ENCODE measurements at places on chromosomes 7 and 10.

DNA sequence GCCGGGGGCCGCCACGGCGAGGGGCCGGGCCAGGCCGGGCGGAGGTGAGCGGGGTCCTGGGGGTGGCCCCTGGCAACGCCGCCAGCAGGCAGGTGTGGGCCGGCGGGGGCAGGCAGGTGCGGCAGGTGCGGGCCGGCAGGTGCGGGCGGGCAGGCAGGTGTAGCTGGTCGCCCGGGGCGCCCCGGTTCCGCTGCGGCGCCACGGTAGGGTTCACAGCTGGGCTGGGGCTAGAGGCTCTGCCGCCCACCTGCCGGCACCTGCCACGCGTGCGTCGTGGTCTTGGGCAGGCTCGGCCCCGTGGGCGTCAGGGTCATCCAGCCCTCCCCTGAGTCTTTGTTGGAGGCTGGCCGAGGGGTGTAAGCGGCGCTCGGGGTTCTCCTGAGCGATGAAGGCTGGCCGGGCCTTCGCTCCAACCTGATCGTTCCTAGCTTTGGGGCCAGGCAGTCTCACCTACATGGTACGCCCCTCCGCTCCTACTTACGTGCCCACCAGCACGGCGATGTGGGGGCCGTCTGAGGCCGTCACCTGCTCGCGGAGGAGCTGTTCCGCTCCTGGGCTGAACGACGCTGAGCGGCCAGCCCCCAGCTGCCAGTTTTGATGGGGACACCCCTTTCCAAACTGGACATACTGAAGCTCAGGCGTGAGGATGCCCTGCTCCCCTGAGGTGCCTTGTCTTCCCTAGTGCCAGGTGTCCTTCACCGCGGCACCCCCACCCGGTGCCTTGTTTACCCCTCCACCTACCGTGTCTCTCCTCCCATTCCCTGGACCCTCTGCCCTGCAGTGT is 493 bp downstream of the ZMIZ2 start:
- no peak for DNase-seq

- no peak for DNase-seq
These were observed 11.8 kb upstream of the SLC18A3 start for GRCh38 chr10:49598164-49598856.

DNA sequence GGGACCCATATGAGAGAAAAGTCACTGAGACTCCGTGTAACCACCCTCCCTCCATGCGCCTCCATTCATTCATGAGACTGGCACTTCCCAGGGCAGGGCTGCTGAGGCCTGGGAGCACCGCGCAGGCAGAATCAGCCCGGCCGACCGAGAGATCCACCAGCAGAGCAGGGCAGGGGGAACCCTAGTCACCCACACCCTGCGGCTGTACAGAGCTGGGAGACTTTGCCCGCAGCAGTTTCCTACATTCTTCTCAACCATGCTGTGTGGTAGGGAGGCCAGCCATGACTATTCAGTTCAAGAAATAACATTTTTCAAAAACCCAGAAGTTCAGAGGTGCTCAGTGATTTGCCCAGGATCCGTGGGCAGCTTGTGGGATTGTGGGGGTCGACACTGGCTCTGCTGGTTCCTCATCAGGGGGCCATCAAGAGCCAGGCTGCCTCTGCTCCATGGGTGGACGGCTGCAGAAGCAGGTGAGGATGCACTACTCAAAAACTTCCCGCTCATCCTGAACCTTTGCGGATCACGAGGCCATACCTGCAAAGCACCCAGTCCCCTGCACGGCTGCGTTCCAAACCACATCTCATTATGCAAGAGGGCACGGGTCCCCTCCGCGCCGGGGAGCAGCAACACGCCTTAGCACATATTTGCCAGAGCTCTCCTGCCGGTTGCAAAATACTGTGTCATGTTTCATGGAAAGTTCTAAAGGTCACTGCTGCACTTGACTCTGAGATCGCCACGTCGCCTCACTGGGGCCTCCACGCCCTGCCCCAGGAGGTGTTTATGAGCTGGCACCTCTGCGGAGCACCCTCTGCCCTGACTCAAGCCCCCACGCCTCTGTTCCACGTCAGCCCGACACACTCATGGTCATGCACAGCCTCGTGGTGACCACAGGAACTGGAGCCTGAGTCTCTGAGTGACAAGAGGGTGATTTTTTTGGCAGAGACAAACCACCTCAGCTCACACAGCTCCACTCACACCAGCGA is 132.0 kb downstream of the PRKAG2 start:
- peak; percentile 33 for DNase-seq

GRCh38 chr10:22434521-22434920 is 89.2 kb downstream of the SPAG6 start:
- DNase-seq = no peak

GRCh38 chr10:42974693-42975002 is 102.2 kb upstream of the RET start:
- no peak for DNase-seq

DNA sequence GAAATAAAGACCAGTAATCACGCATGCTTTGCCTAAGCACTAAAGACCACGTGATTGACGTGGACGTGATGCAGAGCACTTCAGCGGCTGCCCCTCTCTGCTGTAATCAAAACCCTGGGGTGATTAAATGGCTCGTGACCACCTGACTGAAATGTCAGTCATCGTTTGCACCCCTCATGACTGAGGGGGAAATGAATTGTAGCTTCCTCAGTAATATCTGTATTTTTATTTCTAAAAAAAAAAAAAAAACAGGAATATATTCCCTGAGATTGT is 148.1 kb upstream of the RSU1 start:
- DNase-seq = no peak

DNA sequence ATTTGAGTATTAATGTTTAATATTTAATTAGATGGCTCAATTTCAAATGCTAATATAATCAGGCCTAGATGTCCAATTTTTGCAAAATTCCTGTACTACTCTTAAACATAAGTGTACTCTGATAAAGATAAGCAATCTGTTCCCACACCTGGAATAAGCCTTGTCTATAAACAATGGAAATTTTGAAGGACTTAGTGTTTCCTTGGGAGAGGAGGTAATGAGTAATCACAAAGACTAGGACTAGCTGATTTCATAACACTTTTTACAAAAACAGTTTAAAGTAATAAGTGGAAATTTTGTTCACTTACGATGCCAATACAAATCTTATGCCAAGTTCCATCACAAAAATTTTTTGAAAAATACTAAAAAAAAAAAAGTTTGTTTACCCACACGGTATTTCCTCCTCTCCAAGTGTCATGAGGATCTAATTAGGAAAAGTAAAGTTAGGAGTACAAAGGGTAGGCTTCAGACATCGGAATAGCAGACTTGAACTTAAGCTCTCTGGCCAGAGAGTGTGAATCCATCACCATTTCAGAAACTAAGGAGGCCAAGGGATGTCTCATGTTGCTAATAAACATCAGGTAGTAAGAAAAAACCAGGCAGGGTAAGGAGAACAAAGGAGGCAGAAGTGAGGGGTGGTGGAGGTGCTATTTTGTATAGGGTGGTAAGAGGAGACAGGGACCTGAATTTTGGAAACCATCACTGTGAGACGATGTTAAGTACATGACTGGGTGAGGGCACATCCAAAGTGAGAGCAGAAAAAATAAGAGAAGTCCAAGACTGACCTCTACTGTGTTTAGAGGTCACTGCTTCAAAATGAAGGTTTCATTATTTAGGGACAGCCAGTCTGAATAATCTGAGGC is 61.3 kb downstream of the RAPGEF5 start:
- no peak for DNase-seq

DNA sequence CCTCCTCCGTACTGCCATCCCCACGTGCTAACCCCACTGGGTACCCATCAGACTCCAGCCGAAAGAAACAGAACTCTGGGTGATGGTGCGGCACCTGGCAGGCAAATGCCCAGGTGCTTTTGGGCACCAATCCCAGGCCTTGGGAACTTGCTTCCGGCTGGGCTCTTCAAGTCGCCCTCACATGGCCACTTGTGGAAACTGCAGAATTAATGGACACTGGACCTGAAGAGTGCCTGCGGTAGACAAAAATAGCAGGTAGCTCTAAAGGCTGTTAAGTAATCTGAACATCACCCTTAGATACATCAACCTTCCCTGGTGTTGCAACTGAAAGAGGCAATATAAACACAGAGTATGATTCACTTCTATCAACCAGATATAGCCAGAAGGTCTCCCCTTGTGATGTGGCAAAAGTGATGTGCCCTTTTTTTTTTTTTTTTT is 644.4 kb downstream of the GRM8 start:
- DNase-seq = no peak

DNA sequence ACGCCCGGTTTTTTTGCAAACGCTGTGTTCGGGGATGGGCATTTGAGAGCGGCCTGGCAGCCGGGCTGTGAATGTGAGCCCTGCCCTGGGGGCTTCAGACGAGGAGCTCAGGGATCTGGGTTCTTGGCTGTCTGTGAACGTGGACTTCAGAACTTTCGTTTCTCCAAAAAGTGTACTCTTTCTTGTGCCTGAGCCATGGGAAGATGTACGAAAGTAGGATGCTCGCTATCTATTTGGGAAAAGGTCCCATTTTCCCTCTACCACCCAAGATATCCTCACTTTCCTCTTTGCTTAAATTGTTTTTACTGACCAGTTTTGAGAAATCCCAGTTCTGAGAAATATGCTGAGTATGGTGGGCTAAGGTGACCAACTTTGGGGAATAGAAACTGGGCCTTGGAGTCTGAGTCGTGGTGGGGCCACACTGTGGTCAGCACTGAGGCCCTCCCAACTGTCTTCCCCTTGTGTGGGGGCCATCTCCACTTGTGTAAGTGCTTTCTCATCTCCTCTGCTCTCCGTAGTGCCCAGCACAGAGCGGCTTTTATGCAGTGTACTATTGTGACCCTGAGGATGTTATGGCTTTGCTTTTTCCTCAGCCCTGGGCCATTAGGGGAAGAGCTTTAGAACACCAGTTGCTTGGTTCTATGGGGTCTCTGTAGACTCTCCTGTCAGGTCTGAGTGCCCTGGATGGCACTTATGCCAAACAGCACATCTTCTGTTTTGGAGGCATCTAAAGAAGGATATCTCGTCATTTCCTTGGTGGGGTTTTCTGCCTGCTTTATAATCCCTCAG is 918 bp downstream of the DBNL start:
- DNase-seq = no peak

- DNase-seq = no peak
These were observed 4.0 kb upstream of the FAM53B start for GRCh38 chr10:124748166-124748565.

DNA sequence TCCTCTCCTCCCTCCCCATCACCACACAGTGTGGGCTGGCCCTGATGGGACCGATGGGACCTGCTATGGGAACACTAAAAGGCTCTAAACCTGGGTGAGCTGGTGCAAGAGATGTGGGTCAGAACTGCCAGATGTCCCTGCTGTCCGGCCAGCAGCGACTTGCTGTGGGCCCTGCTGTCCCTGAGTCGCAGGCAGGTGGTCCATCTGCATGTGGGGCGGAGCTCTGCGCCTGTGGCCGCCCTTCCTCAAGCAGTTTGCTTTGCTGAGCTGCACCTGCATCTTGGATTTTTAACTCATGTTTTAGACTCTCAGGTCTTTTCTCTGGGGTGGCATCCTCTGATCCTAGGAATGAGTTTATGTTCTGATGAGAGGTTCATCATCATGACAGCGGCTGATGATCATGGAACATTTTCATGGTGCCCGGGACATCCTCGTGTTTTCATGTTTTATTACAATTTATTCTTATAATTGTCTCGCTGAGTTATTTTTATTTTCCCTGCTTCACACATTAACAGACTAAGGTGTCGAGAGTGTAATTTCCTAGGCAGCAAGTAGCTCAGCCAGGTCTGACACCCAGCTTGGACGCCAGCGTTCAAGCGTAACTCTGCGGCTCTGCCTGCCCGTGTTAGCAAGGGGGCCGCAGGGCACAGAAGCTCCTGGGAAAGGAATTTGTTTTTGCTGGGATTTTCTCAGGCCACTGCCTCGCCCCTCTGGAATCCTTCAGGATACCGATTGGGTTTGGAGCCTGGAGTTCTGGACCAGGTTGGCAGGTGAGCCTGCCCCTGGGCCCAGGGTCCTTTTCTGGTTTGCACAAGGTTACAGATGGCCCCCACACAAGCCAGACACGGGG is 615.2 kb upstream of the FOXK1 start:
- DNase-seq = no peak

GRCh38 chr7:99422625-99423024 is 13.9 kb downstream of the BUD31 start:
- DNase-seq = no peak

GRCh38 chr10:102519246-102519825 is 15.6 kb downstream of the SUFU start:
- no peak for DNase-seq

DNA sequence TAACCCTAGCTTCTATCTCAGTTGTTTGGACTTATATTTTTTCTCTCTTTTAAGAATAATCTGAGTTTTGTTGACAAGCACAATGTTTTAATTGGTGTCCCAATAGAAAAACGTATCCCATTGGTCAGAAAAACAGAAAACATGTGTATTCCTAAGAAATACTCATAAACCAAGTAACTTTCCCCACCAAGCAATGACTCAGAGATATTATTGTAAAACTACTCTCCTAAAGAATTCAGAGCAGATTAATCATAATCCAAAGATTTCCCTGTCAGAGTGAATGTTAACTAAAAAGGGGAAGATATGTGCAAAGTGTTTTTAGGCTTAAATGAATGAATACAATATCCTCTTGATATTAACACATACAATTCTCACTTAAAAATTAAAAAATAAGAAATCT is 29.4 kb upstream of the MBL2 start:
- no peak for DNase-seq

DNA sequence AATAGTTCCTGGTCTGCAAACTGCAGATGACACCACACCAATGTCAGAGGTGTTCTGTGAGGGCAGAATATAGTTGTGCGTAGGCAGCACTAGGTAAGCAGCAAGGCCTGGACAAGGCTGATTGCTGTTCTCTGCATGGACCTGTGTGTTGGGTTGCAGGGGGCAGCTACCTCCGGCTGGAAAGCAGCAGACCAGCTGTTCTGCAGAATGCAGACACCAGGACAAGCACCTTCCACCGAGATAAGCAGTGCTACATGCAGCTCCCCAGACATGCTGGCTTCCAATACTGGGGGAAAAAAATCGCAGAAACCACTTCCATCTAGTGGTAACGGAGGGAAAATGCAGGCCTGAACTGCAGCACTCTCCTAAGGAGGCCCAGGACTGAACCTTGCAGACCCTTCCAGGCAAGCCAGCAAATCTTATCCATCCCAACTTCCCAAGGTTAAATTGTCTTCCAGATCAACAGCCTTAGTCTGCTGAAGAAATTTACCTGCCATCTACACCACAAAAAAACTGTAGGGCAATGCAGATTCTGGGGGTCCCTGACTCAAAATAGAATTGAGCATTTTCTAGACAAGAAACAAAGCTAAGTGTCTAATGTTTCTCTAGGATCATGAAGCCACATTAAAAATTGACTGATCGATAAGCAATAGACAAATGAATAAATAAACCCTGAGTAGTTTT is 50.5 kb upstream of the COBL start:
- peak; percentile 1 for DNase-seq

GRCh38 chr7:48634116-48634632 is 290.2 kb upstream of the CDC14C start:
- no peak for DNase-seq

GRCh38 chr10:126993208-126993607 is 88.0 kb downstream of the DOCK1 start:
- no peak for DNase-seq

- no peak for DNase-seq
These were observed 7.9 kb downstream of the NUDT13 start for GRCh38 chr10:73117976-73118743.
